ENCODE measurements at places on chromosomes 6 and 20.

DNA sequence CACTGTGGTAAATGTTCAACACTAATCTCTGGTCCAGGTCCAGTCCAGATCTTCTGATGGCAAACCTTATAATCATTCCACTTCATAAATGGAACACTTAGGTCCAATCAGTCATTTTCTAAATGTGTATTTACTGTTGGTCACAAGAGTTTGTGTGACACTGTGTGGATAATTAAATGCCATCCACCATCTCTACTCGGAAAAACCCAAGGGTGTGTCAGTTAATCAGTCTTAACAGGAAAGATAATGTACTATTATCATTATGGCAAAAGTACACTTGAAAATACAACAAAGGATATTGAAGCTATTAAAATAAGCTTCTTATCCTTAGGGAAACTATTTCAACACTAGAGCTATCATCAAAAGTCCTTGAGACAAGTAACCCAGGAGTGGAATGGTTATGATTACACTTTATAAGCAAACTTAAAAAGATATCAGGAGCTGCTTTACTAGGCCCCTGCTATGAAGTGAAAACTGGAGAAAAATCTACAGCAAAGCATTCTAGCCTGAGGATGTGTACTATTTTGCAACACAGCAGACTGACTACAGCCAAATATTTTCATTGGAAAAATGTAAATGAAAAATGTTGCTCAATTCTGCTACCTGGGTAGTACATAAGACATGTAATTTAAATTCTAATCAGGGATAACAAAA is 227.9 kb downstream of the LAMA2 start:
- no peak for DNase-seq

DNA sequence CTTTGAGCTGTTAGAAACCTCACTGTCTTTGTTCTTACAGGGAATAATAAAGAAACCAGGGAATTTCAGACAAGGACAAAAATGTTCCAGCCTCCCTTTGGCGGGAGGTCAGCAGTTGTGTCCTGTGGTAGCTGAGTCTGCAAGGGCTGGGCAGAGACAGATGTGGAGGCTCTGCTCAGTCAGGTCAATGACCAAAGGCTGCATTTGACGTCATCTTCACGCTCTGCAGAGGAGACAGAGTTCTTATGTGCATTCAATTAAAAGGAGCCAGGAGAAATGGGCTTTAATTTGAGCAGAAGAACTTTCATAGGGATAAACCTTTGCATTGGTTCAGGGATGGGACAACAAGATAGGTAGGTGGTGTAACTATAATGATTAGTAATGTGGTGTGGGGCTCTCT is 45.1 kb upstream of the FOXA2 start:
- DNase-seq: no peak

DNA sequence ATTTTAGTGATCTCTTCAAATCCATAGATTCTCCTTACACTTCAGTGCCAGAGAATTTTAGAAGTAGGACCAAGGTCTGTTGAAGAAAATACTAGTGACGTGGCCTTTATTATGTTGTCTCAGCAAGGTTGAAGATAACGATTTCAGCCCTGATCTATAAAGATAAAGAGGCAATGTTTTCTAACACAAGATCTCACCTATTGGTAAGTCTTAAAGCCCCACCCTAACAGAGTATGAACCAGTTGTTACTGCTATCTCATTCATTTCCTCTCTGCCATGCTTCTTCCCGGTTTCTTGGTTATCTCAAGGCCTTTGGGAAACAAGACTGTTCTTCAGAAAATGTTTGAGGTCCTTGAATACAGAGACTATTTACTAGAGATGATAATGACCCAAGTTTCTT is 53.1 kb downstream of the KIAA0408 start:
- DNase-seq: no peak

DNA sequence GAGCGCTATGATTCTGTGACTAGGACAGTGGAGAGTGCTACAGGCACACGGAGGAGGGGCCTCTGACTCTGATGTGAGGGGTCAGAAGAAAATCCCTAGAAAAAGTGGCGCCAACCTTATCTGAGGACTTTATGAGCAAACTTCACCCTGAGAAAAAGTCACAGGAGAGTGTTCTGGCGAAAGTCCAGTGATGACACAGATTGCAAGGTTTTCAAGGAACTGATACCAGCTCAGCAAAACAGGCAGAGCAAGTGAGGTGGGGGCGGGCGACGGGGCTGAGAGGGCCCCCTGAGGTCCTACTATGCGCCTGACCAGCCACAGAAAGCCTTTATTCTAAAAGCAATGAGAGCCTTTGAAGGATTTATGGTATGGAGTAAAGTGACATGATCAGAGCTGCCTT is 73.3 kb downstream of the SLC22A23 start:
- DNase-seq: no peak

GRCh38 chr6:97282238-97282725 is 734 bp downstream of the MMS22L start:
- no peak for DNase-seq

- no peak for DNase-seq
Measured at GRCh38 chr20:32681175-32682084, 7.7 kb upstream of the C20orf203 start.

GRCh38 chr20:4787820-4788219 is 66.1 kb downstream of the PRND start:
- DNase-seq: no peak

DNA sequence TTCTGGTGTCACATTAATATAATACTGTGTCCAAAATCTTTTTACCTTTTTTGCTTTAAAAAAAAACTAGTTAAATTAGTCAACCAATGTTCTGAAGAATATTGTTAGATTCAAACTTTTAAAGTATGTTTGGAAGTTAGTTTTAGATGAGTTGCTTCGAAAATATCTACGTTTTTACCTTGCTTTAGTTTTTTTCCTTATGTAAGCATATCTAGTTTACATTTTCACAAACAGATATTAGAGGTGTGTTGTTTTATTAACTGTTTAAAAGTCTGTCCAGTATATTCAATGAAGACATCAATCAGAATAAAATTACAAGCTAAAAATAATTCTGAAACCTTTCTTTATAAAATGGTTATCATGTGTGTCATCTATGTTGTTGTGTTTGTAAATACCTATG is 375.0 kb upstream of the BTBD3 start:
- no peak for DNase-seq

- no peak for DNase-seq
Measured at GRCh38 chr6:12200015-12200564, 90.1 kb upstream of the EDN1 start.

DNA sequence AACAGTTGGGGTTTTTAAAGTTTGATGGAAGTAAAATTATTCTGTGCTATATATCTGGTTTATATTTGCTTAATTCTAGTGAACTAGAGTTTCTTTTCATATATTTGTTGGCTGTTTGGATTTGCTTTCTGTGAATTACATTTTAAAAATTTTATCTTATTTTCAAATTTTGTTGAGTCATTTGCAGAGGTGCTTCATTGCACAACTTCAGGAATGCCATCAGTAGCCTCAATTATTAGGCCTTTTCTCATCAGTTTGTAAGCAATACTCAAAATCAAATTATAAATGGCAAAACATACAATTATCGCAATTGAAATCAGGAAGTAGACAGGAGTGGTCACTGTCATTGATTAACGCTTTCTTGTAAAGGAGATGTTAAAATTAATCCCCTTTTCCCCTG is 96.9 kb downstream of the UBE3D start:
- DNase-seq: no peak

- no peak for DNase-seq
Measured at GRCh38 chr6:52215787-52216186, 28.5 kb downstream of the IL17F start.

DNA sequence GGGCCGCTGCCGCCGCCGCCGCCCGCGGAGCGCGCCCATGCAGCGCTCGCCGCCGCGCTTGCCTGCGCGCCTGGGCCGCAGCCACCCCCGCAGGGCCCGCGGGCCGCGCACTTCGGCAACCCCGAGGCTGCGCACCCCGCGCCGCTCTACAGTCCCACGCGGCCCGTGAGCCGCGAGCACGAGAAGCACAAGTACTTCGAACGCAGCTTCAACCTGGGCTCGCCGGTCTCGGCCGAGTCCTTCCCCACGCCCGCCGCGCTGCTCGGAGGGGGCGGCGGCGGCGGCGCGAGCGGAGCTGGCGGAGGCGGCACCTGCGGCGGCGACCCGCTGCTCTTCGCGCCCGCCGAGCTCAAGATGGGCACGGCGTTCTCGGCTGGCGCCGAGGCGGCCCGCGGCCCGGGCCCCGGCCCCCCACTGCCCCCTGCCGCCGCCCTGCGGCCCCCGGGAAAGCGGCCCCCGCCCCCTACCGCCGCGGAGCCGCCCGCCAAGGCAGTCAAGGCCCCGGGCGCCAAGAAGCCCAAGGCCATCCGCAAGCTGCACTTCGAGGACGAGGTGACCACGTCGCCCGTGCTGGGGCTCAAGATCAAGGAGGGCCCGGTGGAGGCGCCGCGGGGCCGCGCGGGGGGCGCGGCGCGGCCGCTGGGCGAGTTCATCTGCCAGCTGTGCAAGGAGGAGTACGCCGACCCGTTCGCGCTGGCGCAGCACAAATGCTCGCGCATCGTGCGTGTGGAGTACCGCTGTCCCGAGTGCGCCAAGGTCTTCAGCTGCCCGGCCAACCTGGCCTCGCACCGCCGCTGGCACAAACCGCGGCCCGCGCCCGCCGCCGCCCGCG is 730 bp downstream of the INSM1 start:
- no peak for DNase-seq

DNA sequence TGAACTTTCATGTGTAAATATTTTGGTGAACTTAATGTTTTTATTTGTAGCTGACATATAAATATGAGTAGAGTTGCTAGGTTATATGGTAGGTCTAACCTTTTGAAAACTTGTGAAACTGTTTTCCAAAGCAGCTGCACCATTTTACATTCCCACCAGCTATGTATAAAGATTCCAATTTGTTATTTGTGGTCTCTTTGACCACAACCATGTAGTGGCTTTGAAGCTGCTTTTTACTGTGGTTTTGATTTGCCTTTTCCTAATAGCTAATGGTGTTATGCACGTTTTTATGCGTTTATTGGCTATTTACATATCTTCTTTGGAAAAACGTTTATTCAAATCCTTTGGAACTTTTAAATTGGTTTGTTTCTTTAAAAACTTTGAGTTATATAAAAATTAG is 10.3 kb downstream of the CST3 start:
- DNase-seq: no peak

DNA sequence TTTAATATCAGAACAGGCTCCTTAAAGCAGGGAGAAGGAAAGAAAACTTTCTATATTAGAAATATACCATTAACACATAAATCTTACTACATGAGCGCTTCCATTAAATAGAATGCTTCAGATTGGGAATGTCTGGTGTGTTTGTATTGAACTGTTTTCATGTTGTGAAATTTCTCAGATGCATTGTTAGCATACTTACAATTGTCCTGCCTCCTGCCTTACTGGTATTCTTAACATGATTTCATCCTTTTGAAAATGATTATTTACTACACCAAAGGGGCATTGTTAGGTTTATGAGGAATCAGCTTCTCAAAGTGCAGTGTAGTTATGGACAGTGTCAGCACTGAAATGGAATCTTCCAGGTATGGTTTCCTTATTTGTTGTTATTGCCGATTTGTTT is 145.6 kb downstream of the MTFR2 start:
- DNase-seq: no peak

DNA sequence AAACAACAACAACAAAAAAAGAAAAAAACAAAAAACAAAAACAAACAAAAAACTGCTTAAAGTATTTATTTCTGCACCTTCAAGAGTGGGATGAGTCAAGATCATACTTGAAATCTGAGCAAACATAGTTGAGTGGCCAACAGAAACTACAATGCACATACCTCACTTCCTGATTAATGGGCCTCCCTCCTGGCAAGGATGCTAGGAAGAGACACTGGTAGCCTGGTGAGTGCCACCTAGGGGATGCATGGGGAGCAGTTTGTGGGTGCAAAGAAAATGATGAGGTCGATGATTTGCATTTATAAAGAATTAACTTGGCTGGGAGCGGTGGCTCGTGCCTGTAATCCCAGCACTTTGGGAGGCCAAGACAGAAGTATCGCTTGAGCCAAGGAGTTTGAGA is 808.1 kb downstream of the MAFB start:
- no peak for DNase-seq

DNA sequence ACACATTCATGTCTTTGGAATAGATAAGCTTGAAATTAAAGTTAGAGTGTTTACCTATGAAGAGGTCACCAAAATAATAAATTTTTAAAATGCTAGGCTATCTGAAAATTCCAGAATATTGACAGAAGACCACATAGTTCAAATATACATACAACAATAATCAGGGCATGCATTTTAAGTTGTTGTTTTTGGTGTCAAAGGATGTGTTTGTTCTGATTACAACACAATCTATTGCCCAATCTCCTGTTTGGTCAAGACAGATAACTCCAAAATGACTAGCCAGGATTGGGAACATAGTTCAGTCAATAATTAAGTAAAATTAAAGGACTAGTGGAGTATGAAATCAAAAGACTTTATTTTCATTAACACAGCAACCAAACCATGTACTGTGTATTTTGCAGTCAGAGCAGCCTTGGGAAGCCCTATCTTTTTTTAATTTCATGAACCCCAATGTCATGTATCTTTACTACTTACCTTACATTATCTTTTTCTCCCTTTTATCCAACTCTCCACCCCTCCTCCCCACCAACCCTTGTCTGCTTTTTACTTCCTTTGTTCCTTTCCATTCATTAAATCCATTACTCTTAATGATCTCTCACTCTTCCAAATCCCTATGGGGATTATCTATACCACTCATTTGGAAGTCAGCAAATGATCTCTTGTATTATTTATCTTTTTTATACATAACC is 111.2 kb downstream of the CDK19 start:
- no peak for DNase-seq

GRCh38 chr6:168834042-168834587 is 393.1 kb downstream of the SMOC2 start:
- no peak for DNase-seq

DNA sequence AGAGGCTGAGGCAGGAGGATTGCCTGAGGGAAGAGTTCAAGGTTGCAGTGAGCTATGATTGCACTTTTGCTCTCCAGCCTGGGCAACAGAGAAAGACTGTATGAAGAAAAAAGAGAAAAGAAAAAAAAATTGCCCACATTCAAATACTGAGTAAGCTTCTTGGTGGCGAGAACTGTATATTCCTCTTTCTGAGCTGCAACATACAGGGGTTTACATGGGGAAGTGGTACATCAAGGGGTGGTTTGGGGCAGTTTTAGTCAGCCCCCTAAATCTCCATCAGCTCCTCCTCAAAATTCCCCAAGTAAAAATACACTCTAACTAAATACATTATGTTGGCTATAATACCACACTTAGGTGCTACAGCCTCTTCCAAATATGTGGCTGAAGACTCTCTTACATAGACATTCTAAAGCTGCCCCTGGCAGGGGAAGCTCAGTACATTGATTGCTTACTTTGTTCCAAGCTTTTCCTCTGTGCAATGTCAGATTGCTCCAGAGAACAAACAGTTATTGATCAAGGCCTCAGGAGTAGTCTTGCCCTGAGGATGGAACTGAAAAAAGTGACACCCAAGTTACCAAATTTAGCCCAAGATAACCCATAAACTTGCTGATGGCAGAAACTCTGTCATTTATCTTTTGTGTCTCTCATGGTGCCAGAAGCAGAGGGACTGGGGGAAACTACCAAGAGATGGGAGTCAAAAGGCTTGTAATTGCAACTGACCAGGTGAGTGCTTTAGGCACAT is 107.4 kb upstream of the RIPOR2 start:
- no peak for DNase-seq

Data from nucleus accumbens (tissue), 56 donors.